ENCODE measurements at places on chromosomes 7 and 10.

GRCh38 chr10:34766266-34766600, 48.9 kb downstream of the PARD3 start:
- no peak for DNase-seq

GRCh38 chr7:96679886-96680285, 29.8 kb downstream of the SEM1 start:
- DNase-seq = no peak

DNA sequence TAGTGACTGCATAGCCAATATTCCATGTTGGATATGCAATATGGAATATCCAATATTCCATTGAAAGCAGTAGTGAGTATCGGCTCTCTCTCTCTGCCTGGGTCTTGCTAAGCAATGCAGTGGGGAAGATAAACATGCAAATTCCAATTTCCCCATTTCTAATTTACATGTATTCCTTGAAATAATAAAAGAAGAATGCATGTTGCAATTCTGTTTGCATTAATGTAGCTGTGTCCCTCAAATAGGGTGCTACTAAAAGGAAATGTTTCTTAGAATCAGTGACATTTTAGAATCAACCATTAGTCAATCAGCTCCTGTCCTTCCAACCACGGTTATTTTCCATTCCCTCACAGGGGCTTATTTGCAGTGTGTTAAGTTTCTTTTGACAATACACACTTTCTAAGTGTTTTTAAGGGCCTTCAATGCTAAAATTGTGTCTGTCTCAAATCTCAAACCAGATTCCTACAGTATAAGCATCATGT, 46.7 kb downstream of the AFAP1L2 start:
- no peak for DNase-seq

DNA sequence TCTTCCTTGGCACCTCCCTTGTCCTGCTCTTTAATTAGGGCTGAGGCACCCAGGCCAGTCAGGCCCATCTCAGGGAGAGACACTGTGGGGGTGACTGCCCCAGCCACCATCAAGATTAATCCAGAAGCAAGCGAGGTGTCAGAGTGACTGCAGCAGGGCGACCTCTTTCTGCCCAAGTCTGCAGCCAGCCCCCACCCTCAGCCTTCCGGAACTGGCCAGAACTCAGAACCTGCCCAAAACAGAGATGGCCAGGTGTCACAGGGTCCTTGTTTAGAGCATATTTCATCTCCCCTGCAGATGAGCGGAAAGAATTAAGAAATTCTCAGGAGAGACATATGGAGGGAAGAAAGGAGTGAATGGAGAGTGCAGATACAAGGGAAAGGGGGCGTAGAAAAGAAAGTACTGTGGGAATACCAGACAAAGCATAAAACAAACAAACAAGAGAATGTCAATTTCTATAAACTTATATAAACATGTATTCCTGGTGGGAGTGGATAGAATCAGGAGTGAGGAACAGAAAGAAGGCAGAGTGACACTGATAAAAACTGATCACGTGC, 188.8 kb upstream of the NRP1 start:
- no peak for DNase-seq

DNA sequence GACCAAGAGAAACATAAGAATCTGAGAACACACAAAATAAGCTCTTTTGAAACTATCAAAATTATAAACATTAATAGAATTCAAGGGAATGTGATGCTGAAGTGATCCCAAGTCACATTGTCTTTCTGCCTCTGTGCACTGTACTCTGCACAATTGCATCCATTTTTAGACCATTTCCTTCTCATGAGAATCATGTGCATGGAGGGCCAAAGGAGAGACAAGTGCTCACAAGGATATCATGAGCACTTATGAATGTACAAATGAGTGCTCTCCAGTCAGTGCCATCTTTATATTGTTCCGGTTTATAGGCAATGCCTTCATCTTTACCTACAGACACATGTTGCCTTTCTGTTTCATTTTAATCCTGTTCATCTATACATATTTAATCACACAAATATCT, 36.9 kb downstream of the MET start:
- no peak for DNase-seq

- DNase-seq = no peak
These were observed 97.3 kb upstream of the COL1A2 start for GRCh38 chr7:94297397-94297838.

DNA sequence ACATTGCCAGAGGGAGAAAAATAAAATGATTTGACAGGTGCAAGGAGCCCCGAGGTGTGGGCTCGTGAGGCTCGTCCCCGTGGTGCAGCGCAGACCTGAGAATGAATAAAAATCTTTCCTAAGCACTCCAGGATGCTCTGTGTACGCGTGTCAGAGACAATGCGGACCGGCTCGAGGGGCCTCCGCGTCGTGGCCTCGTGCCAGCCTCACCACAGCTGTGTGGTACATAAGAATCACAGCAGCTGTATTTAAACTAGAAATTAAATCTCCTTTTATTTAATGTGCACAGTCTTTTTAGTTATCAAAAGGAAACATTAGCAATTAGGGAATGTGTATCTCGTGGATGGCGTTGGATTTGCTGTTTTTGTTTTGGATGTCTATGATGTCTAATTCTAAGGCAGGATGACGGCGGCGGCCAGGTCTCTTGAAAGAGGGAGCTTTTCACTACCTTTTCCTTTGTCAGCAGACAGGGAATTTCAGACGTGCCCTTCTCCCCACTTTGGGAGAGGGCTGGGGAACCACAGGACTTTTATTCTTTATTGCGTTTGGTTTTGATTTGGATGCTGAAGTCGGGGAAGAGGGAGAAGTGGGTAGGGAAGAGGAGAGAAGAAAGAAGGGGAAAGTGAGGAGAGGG, 365.3 kb upstream of the SHH start:
- DNase-seq = no peak

GRCh38 chr7:155516466-155516865, 29.9 kb downstream of the CNPY1 start:
- no peak for DNase-seq

GRCh38 chr7:37806152-37806551, 42.2 kb upstream of the NME8 start:
- DNase-seq = no peak

DNA sequence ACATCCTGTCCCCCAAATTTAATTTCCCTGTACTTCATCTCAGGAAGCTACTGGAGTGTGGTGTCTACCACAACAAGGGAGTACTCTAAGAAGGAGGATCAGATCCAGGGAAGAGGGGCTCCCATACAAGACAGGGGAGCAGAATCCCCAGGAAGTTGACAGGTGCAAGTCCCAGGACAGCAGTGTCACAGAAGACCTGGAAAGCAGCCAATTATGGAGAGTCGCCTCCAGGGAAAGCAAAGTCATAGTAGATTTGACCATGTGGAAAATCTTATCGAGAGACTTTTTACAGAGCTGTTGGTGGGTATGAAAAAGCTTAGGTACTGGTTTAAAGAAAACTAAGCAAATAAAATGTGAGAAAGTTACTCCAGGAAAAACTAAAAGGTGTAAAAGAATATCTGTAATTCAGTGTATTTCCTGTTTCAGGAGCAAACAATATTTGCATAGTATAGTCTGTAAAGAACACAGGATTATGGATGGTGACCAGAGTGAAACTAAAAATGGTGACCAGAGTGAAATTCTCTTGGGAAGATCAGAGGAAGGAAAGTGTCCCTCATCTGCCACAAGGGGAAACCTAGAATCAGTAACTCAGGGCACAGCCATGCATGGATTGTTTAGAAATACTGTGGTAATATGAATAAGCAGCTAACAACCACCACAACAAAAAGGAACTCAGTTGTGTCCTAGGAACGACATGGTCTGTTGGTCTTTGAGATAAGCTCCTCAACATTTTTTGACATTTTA, 44.5 kb downstream of the LANCL2 start:
- DNase-seq = no peak

DNA sequence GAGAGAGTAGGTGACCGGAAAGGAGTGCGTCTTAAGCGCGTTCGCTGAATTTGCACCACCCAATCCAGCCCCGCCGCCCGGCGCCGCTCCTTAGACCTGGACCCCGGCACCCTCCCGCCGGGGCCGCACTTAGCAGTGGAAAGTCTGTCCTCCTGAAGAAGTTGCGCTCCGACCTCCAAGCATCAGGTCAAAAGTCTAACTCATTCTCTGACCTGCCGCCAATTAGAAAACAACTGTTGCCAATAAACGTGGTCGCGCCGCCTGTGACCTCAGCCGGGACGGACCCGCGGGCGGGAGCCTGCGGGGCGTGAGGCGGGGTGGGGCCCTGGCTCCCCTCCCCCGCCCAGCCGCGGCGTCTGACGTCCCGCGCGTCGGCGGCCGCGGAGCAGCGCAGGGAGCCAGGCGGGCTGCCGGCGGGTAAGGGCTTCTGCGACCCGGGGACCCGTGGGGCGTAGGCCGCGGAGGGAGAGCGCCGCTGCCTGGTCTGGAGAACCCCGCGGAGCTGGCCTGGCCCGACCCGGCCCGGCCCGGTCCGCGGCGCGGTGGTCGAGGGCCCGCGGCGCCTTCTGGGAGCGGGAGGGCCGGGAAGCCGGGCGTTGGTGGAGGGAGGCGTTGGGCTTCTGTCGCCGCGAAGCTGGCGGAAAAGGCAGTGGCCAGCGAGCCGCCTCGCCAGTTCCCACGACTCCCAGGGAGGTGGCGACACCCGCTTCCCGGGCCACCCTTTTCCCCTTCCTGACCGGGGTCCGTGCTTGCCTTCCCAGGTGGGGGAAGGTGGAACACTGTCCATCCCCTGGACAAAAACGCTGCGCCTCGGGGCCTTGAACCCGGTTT, at the start of gene BCAP29:
Gene BCAP29 (plus strand): TSS at position 362 of the 831 bp plus-strand sequence. CDS start 527 bp downstream, outside the sequence.
- DNase-seq = peak; percentile 41

- DNase-seq = peak; percentile 47
These were observed at the start of gene RUFY2 for GRCh38 chr10:68406815-68407548. RUFY2 (minus strand) TSS chr10:68407277; CDS start chr10:68407189, 88 bp downstream.

Data from stimulated activated CD8-positive, alpha-beta memory T cell treated with anti-CD3 and anti-CD28 coated beads, Interleukin-7, amount 100 ng/mL, for 24 hours (primary cell).